ENCODE measurements at places on chromosomes 2 and 18.

DNA sequence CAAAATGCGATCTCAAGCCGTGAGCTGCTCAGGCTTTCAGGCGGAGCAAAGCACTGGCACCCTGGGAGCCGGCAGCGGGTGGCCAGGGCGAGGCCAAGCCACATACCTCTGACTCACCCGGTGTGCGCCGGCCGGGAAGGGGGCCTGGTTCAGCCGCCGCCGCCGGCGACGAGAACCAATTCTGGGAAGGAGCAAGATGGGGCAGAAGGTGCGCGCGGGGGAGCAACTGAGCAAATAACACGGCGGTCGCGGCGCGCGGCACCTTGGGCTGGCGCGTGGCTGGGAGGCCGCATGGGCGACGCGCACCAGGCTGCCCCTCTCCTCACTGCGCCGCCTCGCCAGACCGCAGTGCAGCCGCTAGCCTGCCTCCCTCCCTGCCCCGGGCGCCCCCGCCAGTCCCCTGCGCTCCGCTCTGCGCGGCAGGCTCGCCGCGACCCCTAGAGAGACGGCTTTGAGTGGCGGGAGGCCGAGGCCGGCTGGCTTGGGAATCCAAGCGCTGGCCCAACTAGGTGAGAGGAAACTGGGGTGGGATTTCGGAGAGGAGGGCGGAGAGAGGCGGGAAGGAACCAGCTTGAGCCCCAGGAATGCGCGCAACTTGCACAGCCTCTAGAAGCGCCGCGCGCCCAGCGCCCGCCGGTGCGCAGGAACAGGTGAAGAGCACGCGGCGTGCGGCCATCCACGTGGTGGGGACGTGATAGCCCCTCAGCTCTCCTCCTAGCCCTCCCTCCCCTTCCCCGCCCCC lies 3.2 kb downstream of the NRP2 start:
- peak; percentile 77 for DNase-seq

DNA sequence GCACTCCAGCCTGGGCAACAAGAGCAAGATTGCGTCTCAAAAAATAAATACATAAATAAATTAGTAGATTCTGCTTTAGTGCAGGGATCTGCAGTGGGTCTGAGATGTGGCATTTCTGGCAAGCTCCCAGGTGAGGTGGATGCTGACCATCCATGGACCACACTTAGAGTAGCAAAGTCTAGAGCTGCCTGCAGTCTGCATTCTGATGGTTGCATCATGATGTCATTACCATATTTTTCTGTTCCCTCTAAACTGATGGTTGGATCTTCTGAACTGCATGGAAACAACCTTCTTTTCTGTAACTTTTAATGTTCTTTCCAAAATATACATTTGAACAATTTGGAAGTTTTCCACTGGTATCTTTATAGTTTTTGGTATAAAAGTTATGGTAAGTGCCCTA lies 42.9 kb downstream of the MYL12B start:
- no peak for DNase-seq

GRCh38 chr18:11324956-11325882 lies 175.8 kb upstream of the PIEZO2 start:
- no peak for DNase-seq

DNA sequence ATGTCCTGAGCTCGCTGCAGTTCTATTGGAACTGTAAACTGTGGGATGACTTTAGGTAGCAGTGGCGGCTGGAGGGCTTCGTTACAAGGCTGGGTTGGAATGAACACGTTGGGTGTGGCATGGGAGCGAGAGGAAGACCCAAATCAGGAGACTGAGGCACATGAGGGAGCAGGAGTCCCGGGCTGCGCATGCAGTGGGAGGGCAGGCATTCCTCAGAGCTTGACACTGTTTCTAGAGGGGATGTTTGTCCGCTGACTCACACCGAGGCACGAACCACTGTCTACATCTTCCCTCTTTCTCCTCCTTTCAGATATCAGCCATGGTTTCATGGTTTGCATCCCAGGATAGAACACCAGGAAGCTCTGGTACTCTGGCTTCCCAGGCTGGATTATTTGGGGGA lies 40.6 kb upstream of the LAMA1 start:
- no peak for DNase-seq

DNA sequence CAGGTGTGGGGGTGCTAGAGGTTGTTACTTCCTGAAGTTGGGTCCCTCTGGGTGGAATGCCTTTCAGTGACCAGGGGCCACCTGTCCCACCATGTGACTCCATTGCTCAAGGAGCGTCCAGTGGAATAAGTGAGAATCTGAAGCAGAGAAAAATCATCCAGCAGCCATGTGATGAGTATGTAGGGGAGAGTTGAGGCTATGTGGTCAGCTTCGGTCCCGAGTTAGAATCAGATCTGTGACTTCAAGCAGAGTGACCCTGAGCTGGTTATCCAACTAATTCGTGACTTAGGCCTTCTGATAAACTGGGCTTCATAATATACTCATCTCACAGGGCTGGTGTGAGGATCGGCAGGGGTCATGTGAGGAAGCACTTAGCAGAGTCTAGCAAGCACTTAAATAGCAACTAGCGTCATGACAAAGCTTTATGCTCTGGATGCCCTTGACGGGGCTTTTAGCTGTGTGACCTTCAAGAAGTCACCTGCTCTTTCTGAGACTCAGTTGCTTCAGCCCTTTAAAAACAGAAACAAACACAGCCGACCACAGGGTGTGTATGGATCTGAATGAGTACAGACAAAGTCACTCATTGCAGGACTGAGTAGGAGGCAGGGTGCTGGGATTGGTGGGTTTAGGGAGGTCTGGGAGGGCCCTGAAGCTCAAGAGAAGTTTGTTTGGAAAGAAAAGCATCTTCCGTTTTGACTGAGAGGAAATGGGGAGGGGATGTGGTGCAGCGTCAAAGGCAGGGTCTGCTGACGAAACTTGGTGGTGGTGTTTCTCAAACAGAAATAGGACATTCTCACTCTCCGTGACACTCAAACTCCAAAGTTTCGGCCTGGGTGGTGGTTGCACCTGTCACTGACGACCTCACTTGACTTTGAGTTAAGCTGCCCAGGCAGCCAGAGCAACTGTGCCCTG lies 264.0 kb upstream of the CXCR4 start:
- peak; percentile 93 for DNase-seq

DNA sequence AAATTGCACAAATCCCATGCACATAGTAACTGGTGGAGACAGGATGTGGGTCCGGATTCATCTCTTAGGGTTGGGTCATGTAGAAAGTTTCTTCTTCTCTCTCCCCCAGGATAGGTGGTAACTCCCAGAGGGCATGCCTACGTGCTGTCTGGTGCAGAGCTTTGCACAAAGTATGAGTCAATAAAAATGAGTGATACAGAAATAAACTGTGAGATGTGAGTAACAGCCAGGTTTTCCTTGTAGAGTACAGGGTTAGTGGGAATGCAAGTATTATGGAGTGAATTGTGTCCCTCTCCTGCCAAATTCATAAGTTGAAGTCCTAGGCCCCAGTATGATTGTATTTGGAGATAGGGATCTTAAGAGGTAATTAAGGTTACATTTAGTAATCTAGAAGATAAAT lies 289.4 kb downstream of the ALK start:
- DNase-seq, result no peak

DNA sequence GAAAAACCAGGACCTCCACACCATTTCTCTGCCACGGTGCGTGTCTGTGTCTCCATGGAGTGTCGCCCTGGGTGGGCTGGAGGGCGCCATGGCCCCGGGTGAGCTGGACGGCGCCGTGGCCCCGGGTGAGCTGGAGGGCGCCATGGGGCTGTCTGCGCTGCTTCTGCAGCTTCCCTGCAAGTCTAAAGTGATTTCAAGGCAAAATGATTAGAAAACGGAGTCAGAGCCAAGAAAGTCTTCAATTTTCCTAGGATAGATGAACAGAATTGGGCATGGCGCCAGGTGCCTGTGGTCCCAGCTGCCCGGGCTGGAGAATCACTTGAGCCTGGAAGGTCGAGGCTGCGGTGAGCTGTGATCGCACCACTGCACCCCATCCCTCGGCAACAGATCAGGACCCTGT lies 27.7 kb upstream of the NFATC1 start:
- no peak for DNase-seq

GRCh38 chr2:75367401-75367800 lies 168.1 kb upstream of the TACR1 start:
- DNase-seq, result no peak

DNA sequence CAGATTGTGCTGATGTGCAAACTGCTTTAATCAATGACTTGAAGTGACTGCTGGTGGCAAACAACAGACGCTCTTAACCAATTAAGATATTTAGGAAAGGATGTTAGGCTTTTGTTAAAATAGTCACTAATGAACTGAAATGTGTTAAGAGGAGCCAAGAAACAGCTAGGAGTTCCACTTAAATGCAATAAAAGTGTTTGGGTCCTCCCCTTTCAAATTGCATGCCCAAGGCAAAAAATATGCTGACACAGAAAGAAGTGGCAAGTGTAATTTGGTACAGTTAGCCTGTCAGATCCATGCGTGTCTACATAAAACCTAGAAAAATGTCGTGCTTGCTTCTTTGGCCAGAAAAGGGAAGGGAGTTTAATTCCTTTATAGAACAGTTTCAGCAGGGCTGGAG lies 61.9 kb downstream of the XRCC5 start:
- no peak for DNase-seq

DNA sequence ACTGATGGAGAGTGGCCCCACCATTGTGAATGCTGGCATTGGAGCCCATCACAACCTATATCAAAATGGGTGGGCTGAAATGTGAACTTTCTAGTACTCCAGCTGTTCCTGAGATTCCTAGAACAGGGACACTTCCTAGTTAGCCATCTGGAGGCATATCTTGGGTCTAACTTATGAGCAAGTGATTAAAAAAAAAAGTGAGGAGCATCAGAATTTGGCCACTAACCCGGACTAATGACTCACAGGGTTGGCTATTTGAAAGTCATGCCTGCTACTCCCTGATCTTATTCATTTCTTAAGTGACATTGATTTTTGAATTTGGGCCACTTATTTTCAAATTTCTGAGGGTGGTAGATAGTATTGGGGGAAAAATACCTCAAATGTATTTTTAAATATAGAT lies 216.6 kb downstream of the HRH4 start:
- DNase-seq, result no peak

GRCh38 chr2:236075802-236076201 lies 92.4 kb downstream of the GBX2 start:
- DNase-seq, result no peak

GRCh38 chr2:200373973-200374416 lies 67.5 kb downstream of the SPATS2L start:
- DNase-seq, result peak; percentile 86

- no peak for DNase-seq
Measured at GRCh38 chr2:226763320-226763719, 36.3 kb downstream of the IRS1 start.

DNA sequence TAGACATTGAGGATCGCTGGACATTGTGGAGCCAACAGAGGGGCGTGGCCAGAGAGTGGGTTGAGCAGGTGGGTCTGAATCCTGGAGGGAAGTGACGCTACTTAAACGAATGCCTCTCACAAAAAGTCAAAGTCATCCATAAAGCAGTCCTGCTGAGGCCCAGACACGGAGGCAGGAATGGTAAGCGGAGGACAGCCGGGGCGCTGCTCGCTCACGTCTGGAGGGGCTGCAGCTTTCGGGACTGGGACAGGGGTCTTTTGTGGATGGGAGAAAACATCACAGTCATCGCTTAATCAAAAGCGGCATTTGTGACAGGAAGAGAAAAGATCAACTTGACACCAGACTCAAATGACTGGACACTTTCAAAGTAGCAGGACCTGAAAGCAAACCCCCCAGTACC lies 88.4 kb downstream of the PTGR3 start:
- DNase-seq, result no peak

DNA sequence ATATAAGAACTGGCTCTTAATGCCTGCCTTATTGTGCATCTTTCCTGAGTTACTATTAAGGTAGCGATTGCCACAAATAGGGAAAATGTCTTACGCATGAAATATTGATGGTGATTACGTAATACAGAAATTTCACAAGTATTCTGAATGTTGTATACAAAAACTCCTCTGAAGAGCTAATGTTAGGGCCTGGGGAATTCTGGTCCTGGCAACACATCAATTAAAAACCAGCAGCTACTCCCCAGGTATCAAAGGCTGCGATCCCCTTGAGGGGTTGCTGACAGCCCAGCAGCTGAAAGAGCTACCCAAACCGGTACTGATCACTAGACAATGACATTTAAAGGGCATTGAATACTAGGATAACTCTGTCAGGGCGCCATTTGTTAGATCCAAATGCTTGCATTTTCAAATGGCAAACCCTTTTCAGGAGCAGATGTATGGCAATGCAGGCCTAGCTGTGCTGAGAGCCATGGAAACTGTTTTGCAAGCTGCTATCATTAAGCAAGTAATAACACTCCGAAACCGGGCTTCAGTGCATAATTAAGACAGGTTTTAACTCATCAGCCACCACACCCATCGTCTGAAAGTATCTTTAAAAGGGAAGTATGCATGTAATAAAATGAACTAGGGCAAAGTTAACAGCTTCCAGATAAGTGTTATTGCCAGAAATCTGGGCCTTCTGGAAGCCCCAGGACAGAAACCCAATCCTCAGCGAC lies 78.4 kb downstream of the CLHC1 start:
- DNase-seq, result no peak

- DNase-seq, result peak; percentile 60
Measured at GRCh38 chr2:12965540-12966269, 249.0 kb downstream of the TRIB2 start.

DNA sequence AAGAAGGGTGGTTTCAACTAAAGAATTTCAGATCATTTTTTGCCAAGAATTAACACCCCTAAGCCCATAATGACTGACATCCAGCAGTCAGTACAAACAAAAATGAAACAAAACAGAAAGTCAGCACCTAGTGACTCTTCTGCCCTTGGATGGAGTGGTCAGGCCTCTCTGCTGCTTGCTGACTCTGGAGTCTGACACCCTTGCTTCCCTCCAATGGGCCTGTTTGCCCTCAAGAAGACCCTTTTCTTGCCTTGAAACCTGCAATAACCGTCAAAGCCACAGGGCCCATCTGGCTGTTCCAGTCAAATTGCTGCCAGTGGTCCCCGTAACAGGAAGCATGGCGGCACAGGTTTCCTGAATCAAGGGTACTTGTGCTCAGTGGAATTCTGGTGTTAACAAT lies 27.2 kb upstream of the CYTIP start:
- DNase-seq, result peak; percentile 82

GRCh38 chr2:86036669-86037138 lies 69.0 kb downstream of the POLR1A start:
- DNase-seq, result no peak

DNA sequence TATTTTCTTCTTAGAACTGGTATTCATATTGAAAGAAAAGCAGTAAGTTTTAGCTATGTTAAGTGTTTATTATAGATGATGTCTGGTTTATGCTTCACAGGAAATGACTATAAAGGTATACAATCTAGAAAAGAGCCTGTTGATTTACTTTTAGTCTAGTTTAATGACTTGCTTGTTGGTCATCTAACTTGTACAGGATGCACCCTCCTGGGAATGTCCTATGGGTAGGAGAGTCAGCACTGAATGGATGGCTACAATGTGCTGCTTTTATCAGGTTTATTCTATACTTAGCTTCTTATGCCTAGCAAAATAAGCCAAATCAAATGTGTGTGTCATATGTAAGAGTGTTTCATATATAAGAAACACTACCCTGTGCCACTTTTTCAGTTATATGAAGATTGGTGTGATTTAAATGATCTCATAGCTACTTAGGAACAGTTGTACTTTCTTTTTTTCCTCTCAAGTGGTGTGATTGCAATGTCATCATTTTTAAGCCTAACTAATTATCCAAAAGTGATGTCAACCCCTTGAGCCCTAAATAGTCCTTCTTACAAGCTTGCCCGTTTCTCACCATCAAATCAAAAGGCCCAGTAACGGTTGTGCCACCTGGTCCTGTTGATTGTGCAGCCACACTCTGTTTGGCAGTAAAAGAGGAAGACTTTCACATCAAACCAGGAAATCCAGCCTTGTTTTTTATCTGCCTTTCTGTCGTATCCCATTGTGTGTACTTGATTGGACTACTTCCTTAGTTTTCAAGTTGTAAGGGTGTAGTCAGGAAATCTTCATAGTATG lies 176.0 kb downstream of the DIS3L2 start:
- DNase-seq, result no peak

GRCh38 chr2:238351315-238351714 lies 31.0 kb downstream of the TRAF3IP1 start:
- DNase-seq, result no peak

Data from activated CD4-positive, alpha-beta T cell treated with anti-CD3 and anti-CD28 coated beads, Interleukin-2, amount 10 ng/mL, durations not matched to agents 24 days and 14 days (primary cell).